ENCODE measurements at places on chromosomes 6 and 20.

DNA sequence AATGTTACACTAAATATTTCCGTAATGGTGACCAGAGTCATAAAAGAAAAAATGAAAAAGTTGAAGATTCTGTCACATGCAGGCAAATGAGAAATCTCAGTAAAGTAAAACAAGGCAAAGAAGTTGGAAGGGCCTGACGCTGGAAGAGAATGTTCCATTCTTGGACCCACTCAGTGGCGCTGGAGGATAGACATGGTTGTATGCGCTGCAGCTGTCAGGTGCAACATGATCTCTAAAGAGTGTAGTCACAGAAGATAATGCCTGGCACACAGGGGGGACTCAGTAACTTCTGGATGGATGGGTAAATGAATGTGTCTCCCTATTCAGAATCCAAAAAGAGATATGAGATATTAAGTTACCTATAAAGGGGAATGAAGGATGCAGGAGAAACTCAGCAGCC is 116.3 kb downstream of the FAXC start:
- DNase-seq: no peak

GRCh38 chr20:19618711-19619110 is 139.3 kb upstream of the RIN2 start:
- DNase-seq: no peak

GRCh38 chr6:167825332-167826229 is 1.1 kb upstream of the AFDN start:
- no peak for DNase-seq

- DNase-seq: peak; percentile 72
Measured at GRCh38 chr6:168884646-168885086, 369.0 kb downstream of the THBS2 start.

GRCh38 chr6:36822506-36823269 is 16.6 kb downstream of the CPNE5 start:
- DNase-seq: no peak

Data from activated effector memory CD4-positive, alpha-beta T cell treated with Interleukin-2 at 50 U/mL for 16 hours (primary cell).